GM12864 (cell line): ENCODE measurements at places on chromosomes 1 and 21.

GRCh38 chr21:33871171-33871570, 44.4 kb downstream of the ATP5PO start:
- DNase-seq: no peak

DNA sequence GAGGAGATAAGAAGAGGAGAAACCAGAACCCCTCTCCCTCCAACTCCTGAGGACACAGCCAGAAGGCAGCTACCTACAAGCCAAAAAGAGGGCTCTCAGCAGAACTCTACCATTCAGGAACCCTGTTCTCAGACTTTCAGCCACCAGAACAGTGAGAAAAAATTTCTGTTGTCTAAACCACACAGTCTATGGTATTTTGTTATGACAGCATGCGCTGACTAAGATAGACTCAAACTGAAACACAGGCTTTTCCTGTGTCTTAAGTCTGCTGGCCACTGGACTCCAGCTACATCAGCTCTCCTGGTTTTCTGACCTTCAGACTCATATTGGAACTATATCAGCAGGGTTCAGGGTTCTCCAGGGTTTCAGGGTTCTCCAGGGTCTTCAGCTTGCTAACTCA, 126.5 kb upstream of the TNFSF4 start:
- DNase-seq: peak; percentile 61

GRCh38 chr1:19411612-19412011, 73.7 kb downstream of the CAPZB start:
- peak; percentile 49 for DNase-seq

GRCh38 chr1:17711941-17712340, 43.2 kb upstream of the ACTL8 start:
- no peak for DNase-seq

DNA sequence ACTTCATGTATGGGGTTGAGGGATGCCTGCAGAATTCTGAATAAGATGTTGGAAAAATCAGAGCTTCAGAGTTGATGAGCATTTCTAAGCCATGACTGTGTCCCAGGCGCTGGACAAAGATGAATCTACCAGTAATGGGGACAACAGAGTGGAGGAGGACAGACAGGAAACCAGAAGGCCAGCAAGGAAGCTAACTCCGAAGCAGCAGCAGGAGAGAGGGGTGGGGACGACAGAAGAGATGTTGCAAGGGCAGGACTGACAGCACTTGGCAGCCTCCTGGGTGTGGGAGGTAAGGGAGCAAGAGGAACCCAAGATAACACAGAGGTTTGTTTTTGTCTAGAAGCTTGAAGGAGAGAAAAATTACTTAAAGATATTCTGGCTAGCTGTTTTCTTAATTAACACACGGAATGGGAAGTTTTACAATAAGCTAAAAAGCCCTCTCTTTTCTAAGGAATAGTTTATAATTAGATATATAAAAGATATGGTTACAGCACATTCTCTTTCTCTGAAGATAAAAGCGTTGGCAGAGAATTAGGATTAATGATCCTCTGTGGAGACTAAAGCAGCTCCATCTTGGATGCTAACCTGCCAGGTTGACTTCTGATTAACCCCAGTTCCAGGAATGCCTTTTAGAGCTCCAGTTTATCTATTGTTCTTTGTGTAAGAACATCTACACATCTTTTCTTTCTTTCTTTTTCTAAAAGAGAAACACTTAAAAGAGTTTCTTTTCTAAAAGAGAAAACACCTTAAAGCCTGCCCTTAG, 92.7 kb downstream of the TENT5C start:
- no peak for DNase-seq

GRCh38 chr1:202944438-202944921, 13.6 kb downstream of the ADIPOR1 start:
- DNase-seq: no peak

DNA sequence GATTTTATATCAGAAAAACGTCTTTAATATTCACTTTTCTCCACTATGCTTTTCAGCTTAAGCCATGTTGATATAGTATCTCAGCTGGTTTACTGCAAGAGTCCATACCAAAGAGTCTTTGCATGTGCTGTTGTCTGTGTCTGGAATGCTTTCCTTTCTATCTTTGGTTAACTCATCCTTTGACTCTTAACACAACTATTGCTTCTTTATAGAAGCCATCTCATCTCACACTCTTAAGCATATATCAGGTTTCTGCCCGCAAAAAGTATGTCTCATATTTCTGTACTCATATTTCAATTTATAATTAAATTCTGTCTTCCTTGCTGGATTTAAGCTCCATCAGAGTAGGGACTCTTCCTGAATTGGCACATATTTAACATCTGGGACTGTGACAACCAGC, 220.9 kb upstream of the KCNK2 start:
- DNase-seq: no peak

DNA sequence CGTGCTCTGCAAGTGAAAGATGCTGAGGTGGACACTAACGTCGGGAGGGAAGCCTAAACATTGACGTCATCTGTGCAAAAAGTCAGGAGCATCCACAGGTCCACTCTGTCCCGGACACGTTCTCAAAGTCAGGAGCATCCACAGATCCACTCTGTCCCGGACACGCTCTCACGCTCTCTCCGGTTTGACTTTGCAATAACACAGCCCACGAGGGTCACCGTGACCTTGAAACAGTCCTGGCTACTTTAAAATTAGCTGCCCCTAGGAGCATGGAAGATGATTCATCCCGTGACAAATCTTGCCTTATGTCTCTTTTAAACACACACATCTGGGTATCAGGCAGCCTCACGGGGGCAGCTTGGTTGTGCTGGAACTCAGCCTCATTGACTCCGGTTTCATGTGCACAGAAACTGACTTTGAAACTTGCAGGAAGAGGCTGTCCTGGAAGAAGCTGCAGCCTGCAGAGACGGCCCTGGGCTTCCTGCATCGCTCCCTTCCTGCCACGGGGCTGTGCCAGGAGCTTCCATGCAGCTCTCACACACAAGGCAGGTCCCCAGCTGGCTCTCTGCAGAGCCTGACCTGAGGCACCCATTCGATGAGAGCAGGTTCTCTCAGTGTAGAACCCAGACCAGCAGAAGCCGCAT, 18.1 kb upstream of the COL18A1 start:
- no peak for DNase-seq

GRCh38 chr1:200172311-200172710, 144.8 kb downstream of the NR5A2 start:
- DNase-seq: no peak

GRCh38 chr1:193634876-193635275, 448.5 kb upstream of the B3GALT2 start:
- DNase-seq: no peak

GRCh38 chr1:204254031-204254661, 40.4 kb upstream of the GOLT1A start:
- no peak for DNase-seq

DNA sequence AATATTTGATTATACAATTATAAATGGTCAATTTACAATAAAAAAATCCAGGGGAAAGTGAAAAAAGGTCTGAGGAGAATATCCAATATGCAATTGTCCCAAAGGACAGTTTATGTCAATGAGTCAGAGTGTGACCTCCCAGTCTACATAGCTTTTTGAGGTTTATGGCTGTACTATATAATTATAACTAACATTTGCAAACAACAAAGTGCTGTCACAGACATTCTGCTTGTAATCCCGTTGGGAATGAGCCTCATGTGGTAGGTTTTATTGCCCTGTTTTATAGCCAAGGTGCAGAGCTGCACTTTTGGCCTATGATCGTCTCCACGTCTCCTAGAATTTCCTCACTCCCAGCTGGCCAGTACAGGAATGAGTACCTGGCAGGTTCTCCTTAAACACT, 103.8 kb downstream of the ADSS2 start:
- no peak for DNase-seq

DNA sequence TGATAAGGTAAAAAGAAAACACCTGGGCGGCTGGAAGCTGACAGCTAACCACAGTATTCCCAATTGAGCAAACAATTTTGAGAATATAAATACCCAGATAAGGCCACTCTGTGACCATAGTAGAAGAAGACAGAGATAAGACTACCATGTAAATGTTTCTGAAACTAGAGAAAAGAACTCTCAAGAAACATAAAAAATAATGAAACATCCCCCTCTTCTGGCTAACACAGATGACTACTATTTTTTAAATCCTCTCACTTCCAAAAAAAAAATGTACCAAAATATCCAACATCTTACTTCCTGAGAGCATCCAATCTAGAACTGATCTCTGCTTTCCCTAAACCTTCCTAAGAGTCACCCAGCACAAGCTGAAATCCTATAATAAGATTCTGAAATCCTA, 125.9 kb downstream of the HFM1 start:
- no peak for DNase-seq

DNA sequence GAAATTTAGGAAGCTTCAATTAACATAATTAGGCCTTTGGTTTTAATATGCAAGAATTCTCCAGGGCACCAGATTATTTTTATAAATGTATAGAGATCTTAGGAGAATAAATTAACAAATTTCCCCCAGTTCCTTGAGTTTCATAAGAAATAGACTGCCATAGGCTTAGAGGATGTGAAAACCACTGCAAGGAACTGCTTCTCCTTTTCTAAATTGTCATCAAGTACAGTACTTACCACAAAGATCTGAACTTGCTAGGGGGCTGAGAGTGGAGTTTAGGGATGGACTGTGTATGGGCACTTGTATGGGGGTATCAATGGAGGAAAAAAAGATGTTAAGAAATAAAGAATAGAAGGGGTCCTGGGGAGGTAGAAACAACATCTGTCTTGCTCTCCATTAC, 31.1 kb downstream of the LHX8 start:
- no peak for DNase-seq

GRCh38 chr1:64000021-64000420, 203.4 kb upstream of the UBE2U start:
- DNase-seq: no peak
